ENCODE measurements at places on chromosomes 4 and X.

DNA sequence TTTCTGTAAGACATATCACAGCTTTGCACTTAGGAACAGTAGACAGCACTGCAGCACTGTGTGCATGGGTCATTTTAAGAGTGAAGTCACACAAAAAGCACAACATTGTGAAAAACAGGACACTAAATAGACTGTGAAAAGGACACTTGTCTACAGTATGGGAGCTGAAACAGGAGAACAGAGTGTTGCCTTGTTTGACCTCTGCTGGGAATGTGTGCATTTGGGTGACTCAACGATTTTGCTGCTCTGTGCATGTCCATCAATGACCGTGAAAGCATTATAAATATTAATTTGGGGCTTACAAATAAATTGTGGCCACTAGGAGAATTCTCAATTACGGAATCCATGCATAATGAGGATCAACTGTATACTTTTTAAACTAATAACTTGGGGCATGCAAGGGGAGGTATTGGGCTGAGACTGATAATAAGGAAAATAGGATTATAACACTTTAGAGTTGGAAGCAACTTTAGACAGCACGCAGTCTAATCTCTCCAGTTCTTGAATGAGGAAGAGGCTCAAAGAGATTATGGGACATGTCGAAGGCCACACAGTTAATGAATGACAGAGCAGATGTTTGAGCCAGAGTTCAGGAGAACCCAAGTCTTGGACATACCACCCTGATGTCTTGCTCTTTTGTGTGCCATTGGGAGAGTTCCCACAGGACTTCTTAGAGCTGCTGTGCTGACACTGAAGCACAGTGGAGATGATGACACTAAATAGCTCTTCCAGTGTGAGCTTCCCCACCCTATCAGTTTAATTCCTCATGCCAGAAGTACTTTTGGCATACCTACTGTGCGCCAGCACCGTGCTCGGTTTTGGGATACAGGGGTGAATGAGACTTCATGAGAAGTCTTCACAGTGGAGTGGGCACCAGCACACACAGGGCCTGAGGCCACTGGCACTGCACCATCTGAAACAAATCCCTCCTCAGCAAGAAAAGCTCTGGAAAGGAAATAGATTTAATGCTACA is 79.3 kb downstream of the FRAS1 start:
- DNase-seq: no peak

GRCh38 chrX:155778844-155779553 is 102.1 kb upstream of the VAMP7 start:
- DNase-seq: no peak

DNA sequence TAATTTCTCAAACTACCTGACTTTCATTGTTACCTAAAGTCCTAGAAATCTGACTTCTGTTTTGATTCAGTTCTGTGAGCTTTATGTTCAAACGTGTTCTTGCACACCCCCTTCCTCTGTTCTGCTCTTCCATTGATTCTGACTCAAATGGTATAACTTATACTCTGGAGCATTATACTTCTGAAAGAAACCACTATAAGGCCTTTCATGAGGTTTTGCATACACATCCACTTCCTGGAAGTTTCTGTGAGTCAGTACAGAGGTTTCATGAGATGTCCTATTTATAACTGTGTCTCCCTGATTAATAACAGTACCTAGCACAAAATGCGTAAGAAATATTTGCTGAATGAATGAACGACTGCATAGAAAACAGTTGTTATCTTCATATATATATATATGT is 540.2 kb upstream of the CT83 start:
- DNase-seq: no peak

DNA sequence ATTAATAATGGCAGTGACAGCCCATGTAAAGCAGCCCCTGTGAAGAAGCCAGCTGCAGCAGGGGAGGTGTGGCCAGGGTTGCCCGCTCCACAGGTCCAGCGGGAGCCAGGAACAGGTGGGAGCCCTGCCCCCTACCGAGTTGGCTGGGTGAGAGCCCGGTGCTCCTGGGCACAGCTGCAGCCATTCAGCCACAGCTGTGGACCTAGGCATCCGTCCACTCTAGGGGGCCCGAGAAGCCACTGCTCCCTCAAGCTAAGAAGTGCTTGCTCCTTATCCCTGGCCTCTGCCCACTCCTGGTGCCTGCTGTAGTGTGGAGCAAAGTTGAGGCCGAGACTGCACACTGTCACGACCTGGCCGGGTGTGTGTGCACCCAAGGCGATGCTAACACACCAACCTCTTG is 1469.0 kb downstream of the PCDH7 start:
- DNase-seq: no peak

DNA sequence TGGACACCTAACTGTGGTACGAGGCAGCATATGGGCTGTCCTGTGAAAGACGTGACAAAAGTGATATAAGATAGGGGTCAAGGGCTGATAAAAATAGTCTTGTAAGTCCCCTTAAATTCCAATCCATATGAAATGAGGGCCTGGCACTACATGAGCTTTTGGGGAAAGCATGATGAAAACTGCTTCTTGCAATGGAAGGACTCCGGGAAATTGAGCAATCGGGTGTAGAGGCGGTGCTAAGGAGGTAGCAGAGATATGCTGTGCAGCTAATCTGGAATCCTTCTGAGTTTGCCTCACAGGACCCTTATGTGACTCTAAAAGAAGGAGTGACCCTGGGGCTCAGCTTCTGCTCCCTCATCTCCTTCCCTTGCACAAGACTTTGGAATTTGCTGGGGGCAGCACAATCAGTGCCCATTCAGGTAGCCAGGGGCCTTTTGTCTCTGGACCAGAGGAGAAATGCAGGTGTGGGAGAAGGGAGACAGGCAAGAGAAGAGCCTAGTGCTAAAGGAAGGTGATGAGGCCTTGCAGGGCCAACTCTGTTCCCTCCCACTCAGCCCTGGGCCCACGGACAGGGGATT is 12.8 kb downstream of the CLDN2 start:
- no peak for DNase-seq

DNA sequence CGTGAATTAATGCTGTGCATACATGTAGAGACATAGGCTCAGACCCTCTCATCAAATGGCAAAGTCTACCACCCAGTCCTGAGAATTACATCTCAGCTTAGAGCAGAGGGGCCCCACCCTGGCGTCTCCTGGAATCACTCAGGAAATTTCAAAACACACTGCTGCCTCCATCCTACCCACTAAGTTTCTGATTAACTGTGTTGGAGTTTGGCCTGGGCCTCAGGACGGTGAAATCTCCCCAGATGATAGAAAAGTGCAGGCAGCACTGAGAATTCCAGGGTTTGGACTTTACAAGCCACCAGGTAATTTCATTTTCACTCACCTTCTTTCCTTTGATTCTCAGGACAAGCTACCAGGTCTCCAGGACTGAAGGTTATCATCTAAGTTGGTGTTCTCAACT is 3.3 kb upstream of the FAM9C start:
- DNase-seq: no peak

GRCh38 chr4:37653601-37654000 is 32.6 kb downstream of the RELL1 start:
- DNase-seq: no peak

All from activated T-cell treated with anti-CD3 and anti-CD28 coated beads, Interleukin-2, amount 50 U/mL, for 72 hours (primary cell).